Stimulated activated CD4-positive, alpha-beta T cell treated with anti-CD3 and anti-CD28 coated beads, Interleukin-12 subunit alpha, Interleukin-12 subunit beta, amount 100 ng/mL, for 24 hours (primary cell): ENCODE measurements at places on chromosomes 1 and 21.

GRCh38 chr1:174433451-174433850 is 14.3 kb upstream of the GPR52 start:
- DNase-seq = no peak

DNA sequence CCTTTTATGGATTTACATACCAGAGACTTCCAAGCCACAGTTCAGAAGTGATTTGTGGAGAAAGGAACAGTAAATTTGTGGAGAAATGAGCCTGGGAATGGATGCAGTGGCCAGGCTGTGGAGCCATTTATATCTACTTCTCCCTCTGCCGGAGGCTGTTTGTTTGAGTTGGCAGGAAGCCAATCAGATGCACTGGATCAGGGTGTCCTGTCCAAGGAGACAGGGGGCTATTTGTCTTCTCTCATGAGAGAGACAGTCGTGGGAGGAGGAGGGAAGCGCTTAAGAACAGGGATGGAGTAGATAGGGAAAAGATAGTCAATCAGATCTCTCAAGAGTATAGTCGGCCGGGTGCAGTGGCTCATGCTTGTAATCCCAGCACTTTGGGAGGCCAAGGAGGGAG is 2.8 kb upstream of the HAPLN2 start:
- DNase-seq = no peak

- DNase-seq = no peak
Measured at GRCh38 chr1:79295967-79296366, 289.4 kb upstream of the ADGRL4 start.

- DNase-seq = no peak
Measured at GRCh38 chr1:169809370-169810095, 14.8 kb upstream of the METTL18 start.

DNA sequence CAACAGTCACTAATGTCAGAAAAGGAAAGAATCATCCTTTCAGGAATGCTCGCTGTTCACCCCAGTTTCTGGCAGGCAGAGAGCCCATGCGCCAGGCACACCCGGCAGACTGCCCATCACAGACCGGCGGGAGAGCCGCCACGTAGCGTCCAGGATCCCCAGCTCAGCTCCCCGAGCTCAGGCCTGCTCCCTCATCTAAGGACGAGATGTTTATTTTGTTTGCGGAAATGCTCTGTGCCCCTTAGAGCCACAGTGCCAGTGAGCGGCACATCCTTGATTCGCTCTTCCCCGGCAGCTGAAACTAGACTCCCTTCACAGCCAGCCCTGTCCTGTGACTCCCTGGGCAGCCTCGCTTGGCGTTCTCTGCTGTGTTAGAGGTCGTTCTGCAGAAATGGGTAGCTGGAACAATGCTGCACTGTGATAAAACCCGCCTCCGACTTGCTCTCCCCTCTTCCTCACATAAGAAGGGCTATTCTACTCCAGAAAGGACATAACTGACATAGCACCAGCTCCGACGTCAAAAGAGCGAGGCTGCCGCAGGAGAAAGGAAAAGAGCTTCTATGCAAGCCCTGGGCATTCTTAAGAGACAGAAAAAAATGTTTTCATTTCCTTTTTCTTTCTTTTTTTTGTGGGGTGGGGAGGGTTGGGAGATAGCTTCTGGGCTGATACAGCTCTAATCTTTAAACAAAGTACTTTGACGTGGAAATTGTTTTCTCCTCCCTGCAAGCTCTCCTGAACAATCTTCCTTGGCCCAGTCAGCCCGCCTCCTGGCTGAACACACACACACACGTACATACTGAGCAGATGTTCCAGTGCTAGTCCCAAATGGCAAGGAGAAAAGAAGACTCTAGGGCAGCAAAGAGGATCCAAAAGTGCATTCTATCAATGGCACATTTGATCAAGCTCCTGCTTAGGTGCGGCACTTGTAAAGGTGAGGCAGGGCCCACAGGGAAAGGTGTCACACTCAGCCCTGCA is 37.2 kb downstream of the MRAP start:
- no peak for DNase-seq

DNA sequence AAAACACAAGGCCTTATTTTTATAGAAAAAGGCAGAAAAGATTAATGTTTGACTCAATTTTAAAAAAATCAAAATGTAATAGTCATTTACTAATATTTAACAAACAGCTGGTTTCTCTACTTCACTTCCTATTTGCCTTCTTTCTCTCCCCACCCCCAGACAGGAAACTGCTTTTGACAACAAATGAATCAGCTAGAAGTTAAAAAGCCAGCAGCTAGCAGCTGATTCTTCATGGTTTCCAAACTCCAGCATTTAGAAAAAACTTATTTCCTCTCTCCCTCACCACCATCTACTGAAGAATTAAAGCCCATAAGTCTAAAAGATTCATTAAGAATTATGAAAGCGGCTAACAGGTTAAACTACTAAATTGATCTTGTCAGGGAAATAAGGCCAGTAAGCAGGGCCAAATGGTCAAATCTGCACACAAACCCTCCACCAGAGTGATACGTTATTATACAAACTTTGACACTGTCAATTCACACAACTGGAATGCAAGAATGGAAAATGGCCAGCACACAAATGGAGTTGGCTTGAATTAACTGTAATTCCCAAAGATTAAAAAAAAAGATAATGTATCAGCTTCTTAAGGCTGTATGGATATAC is 4.0 kb downstream of the WDR26 start:
- no peak for DNase-seq

GRCh38 chr1:165619647-165620151 is 11.3 kb upstream of the MGST3 start:
- DNase-seq = no peak

- no peak for DNase-seq
Measured at GRCh38 chr1:7893529-7894180, 40.8 kb upstream of the UTS2 start.

GRCh38 chr1:164821648-164822047 is 262.7 kb downstream of the PBX1 start:
- DNase-seq = no peak

DNA sequence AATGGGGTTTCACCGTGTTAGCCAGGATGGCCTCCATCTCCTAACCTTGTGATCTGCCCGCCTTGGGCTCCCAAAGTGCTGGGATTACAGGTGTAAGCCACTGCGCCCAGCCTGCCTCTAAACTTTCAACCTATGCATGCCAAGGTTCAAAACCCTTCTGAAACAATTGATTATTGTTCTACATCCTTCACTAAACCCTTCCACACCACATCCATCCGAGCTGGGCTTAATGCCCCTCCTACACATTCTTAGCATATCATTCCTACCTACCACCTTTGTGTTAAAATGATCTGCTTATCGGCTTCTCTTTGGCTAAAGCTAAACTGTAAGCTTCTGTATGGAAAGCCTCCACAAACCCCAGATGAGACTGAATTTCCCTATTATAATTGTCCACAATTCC is 40.8 kb upstream of the DOCK7 start:
- no peak for DNase-seq

DNA sequence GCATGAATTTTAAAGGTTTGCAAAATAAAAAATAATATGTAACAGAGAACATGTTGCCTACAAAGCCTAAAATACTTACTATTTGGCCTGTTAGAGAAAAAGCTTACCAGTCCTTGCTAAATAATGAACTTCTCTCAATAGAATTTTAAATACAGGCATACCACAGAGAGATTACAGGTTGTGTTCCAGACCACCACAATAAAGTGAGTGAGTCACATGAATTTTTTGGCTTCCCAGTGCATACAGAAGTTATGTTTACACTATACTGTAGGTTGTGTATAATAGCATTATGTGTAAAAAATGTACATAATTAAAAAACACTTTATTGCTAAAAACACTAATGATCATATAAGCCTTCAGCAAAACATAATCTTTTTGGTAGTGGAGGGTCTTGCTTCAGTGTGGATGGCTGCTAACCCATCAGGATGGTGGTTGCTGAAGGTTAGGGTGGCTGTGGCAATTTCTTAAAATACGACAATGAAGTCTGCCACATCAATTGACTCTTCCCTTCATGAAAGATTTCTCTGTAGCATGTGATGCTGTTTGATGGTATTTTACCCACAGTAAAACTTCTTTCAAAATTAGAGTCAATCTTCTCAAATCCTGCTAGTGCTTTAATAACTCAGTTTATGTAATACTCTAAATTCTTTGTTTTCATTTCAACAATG is 48.6 kb downstream of the SCYL3 start:
- no peak for DNase-seq

GRCh38 chr21:15272171-15272570 is 207.4 kb upstream of the NRIP1 start:
- no peak for DNase-seq

DNA sequence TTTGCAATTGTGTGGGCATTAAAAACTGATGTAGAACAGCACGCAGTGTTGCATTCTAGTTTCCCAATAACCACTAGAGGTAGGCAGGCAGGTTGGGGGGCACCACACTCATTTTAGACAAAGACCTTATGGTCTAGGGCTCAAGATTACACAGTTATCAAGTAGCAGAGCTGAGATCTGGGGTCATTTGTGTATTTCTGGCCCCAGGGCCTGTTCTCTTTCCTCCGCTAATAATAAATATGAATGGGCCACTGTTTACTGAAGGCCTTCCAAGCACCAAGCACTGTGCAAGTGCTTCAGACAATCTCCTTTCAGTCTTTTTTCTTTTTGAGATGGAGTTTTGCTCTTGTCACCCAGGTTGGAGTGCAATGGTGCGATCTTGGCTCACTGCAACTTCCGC is 23.9 kb downstream of the LDLRAD2 start:
- DNase-seq = no peak

- no peak for DNase-seq
Measured at GRCh38 chr1:153100245-153100644, 5.9 kb upstream of the SPRR2E start.

DNA sequence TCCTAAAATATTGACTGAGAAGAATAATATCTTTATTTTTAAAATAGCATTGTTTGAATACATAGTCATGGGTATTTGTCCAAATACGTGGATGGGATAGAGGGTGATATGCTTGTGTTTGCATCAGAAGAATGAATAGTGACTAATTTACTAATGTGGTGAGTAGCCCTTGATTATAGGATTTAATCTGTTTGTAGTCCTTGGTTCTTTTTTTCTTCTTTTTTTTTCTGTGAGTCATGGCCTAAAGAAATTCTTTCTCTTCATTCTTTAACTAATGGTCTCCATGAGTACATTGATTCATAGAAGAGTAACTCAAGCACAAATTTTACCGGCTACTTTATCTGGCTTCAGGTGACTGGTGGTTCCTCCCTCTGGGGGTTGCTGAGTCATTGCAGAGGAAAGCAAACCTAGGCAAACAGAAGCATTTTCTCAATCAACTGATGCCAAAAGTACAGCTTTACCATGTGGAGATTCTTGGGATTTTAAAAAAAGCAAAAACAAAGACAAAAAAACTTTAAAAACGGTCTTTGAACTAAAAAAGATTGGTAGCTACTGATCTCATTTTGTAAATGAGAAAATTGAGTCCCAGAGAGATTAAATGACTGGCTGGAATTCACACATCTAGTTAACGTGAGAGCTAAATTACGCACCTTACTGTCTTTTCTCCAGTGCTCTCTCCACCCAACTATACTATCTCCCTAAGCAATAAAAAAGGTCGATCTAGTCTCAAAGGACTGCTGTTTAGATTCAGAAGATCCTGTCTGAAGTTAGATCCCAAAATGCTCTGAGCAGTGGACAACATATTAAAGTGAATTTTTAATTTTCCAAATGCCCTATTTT is 40.5 kb downstream of the AK5 start:
- no peak for DNase-seq

DNA sequence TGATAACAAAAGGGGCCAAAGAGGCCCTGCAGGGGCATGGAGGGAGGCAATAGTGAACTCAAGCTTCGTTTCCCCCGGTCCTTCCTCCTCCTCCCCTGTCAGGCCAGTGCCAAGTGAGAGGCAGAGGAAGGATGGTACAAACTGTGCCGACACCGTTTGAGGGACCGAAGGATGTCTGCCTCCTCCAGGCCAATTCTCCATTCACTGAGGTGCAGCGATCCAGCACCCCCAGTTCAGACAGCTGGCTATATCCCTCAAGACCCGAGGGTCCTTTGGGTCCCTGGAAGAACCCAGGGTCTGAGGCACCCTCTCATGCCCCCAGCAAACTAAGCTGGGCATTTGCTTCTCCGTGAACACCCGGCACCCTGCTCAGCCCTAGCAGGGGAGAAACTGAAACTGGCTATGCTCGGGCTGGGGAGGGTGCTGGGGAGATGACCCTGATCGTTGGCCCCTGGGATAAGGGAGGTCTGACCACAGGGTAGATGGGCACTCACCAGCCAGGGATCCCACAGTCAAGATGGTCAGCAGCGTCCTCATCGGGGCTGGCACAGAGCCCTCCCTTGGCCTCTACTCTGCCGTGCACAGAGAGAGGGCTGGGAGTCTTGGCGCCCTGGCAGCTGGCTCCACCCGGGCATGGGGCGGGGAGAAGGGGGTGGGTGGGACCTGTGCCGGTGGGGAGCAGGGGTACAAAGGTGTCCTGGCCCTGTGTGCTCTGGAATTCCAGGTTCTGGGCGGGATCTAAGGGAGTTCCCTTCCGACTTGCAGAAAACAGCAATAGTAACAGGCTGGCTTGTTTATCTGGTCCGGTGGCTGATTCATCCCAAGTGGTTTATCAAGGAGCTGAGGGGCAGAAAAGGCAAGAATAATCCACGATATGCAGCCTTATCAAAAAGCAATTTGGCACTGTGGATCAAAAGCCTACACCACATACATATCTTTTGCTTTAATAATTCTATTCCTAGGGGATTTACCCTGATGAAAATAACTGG is at the start of gene IL22RA1:
Gene IL22RA1, minus strand, starts transcription at position 595 of the 989 bp plus-strand sequence. Its CDS starts 58 bp downstream, at position 537.
- no peak for DNase-seq

DNA sequence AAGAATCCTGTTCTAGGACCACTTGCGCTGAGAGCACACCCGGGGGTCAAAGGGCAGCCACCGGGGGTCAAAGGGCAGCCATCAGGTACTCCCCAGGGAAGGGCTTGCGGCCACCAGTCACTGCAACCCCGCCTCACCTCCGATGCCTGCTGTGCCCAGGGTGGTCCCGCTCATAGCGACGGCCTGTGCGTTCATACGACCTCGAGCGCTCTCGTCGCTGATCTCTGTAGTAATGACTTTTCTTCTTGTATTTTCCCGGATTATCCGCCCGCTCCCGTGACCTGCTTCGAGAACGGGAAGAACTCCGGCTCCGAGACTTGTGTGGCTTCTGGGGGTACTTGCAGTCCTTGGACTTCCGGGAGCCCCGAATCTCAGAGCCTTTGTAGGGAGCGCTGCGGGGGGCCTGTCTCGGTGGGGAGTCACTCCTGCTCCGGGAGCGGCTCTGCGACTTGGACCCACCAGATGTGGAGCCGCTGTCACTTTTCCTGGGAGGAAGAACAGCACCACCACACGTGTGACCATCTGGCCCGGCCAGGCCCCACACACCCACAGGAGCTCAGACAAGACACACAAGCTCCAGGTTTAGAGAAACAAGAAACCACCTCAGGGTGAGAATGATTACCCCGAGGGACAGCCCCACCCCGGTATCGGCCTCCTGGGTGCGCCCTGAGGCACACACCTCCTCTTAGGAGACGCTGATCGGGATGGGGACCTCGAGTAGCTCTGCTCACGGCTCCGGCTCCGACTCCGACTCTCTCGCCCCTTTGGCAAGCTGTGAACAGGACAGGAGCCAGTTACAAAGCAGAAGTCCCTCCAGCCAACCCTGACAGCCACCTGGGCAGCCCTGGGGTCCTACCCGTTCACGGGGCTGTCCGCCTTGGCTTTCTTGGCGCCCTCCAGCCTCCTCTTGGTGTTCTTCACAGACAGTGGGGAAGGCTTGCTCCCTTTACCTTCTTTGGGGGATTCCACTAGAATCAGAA is 11.7 kb downstream of the CCNL2 start:
- DNase-seq = no peak
